ENCODE measurements at places on chromosomes 13 and 19.

DNA sequence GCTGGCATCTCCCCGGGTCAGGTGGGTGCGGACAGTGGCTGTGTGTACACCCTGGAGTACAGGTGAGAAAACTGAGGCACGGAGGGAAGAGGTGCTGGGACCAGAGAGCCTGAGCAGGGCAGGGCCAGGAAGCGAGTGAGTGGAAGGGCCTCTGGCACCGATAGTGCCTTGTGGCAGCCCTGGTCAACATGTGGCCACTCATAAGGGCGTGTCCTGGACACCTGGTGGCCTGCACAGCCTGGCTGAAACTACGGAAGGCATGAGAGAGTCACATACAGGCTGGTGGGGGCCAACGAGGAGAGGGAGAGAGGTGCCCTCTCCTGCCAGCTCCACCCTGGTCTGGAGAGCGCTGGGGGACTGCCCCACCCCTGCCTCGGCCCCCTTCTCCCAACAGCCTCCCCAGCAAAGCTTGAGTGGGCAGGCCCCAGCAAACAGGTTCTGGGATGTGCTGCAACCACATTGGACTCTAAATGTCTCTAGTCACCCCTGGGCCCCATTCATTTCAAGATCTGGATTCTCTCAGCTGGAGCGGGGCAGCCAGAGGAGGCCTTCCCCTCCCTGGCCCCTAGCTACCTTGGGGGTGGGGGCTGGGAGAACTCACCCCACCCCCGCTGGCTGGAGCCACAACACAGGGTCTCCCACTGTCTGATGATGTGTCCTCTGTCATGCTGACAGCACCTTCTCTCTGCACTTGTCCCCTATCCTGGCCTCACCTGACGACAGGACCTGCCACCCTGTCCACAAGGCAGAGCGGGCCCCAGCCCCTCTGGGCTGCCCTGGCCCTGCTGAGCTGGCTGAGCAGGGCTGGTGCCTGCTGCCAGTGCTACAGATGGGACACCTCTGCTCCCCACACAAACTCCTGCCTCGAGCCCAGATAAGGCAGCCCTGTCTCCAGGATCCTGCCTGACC lies 5.8 kb downstream of the CBARP start:
- DNase-seq: no peak

GRCh38 chr13:45297456-45298205 lies 43.4 kb downstream of the TPT1 start:
- no peak for DNase-seq

GRCh38 chr19:6092329-6093286 lies 17.7 kb downstream of the RFX2 start:
- no peak for DNase-seq

GRCh38 chr19:14530506-14530905 lies 1.1 kb downstream of the TECR start:
- no peak for DNase-seq

DNA sequence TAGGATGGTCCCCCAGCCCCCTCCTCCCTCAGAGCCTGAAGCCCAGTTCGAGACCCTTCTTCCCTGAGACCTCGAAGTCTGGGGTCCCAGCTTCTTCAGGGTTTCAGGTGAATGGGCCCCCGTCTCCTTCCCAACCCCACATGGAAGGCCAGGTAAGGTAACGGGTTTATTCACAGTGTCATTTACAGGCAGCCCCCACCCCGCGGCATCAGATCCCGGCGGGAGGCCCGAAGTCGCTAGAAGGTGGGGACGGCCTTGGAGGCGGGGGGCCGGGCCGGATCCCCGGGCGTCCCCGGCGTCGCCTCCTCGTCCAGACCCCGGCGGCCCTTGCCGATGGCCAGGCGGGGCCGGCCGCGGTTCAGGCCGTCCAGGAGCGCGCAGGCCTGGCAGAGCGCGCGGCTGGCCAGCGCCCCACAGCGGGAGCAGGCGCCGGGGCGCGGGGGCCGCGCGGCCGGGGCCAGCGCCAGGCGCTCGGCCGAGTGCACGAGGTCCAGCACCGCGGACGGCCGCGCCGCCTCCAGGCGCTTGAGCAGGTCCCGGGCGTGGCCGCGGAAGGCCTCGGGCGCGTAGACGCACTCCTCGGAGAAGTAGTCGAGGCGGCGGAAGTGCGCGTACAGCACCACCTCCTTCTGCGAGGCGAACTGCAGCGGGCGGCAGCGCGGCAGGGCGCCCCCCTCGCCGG lies 9.7 kb downstream of the CTU1 start:
- peak; percentile 42 for DNase-seq

DNA sequence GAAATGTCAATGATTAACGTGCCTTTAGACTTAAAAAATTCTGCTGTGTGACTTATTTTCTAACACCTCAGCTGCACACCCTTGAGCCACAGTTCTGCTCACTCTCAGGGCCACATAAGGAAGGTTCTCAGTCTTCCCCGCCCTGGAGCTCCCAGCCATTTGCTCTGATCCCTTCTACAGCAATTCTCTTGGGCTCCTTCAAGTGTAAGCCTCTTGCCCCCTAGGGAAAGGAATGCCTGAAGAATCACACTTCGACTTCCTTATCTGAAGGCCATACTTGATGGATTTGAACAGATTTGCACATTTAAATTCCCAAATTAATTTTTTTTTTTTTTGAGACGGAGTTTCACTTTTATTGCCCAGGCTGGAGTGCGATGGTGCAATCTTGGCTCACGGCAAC lies 44.2 kb downstream of the RASA3 start:
- DNase-seq: no peak

DNA sequence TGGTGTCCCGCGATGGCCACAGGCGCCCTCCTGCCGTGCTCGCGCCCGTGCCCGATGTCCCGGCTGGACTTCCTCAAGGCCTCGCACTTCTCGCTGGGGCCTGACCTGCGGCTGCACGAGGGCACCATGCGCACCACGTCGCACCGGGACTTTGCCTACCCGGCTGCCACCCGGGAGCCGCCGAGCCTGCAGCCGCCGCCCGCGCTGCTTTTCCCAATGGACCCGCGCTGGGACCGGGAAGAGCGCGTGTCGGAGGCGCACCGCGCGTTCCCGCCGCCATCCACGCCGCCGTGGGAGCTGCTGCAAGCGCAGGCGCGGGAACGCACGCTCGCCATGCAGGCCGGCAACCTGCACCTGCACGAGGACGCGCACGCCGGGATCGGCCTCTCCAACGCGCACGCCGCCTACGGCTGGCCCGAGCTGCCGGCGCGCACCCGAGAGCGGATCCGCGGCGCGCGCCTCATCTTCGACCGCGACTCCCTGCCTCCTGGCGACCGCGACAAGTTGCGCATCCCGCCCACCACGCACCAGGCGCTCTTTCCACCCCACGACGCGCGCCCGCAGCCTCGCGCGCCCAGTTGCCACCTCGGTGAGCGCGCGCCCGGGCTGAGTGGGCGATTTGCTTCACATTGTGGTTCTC lies 12.1 kb upstream of the PEX11G start:
- DNase-seq: no peak

- peak; percentile 44 for DNase-seq
Measured at GRCh38 chr19:10086591-10087192, 575 bp downstream of the SHFL start.

- DNase-seq: no peak
Measured at GRCh38 chr19:29842471-29843179, 30.8 kb downstream of the CCNE1 start.

- no peak for DNase-seq
Measured at GRCh38 chr13:98467263-98467985, 109.5 kb downstream of the STK24 start.

- no peak for DNase-seq
Measured at GRCh38 chr19:23286477-23286876, 36.3 kb upstream of the ZNF724 start.

DNA sequence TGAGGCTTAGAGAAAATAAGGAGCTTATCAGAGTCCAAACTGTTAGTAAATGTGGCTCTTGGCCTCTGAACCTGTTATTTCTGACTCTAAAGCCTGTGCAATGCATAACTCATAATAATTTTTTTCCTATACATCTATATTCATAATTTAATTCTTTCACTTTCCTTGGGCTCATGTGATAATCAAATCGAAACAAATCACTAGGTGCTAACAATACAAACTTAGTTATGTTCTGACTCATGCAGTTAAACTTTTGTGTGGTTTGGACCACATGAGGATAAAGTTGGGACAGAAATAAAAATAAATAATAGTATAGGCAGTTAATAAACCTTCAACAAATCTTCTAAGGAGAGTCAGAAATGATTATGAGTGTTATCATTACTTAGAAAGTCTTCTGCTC lies 1629.0 kb downstream of the OLFM4 start:
- DNase-seq: no peak

- DNase-seq: no peak
Measured at GRCh38 chr19:31254180-31254551, 95.1 kb downstream of the TSHZ3 start.

DNA sequence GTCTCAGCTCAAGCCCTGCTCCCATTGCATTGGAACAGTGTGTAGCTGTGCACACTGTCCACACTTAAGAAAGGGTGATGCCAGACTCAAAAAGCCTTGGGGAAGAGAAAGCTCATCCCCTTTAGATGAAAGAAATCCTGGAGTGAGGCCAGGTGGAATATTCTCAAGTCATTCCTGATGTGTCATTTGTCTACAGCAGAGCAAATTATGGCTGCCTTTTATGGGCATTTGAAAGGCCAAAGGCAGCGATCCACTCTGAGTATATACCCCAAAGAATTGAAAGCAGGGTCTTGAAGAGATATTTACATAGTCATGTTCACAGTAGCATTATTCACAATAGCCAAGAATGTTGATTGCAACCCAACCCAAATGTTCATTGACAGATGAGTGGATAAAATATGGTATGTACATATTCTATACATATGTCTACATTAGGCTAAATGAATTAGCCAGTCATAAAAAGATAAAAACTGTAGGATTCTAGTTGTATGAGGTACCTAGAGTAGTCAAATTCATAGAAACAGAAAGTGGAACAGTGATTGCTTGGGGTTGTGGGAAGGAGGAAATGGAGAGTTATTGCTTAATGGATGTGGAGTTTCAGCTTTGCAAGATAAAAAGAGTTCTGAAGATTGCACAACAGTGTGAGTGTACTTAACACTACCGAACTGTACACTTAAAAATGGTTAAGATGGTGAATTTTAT lies 214.9 kb downstream of the KCNRG start:
- peak; percentile 36 for DNase-seq

DNA sequence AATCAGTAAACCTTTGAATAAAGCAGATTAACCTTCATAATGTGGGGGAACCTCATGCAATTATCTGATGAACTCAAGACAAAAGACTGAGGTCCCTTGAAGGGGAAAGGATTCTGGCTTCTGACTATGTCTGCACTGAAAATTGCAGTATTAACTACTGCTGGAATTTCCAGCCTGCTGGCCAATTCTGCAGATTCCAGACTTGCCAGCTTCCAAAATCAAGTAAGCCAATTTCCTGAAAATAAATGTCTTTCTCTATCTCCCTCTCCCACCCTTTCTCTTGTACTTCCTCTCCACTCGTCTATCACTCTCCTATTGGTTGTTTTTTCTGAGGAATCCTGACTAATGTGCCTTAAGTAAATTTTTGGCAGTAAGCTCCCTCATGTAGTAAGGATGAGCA lies 1479.9 kb upstream of the PRR20A start:
- no peak for DNase-seq

GRCh38 chr19:23776507-23777205 lies 18.0 kb upstream of the ZNF681 start:
- DNase-seq: peak; percentile 18

- no peak for DNase-seq
Measured at GRCh38 chr13:34256236-34256635, 438.3 kb downstream of the RFC3 start.

DNA sequence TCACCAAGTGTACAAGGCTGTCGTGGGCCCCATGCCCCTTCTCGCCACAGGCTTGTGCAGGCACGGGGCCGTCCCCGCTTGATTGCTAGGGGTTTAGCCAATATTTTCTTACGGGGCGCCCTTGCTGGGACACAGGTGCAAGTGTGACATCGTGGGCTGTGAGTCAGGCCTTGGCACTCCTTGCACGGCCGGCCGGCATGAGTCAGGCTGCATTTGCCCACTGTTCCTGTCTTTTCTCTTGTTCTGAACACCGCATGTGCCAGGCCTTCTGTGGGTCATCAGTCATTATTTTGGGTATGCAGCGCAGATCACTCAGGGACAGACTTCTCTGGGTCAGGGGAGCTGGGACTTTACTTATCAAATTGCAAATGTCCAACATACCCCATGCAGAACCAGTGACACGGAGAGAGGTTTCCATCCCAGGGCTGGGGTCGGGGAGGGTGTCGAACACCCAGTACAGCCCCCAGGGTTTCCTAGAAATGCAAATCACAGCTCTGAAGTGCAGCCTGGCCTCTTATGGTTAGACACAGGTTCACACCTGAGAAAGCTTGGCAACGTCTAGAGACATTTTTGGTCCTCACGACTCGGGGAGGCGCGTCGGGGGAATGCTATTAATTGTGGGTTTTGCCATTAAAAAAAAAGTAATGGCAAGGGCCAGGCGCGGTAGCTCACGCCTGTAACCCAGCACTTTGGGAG lies 22.5 kb upstream of the KLF2 start:
- no peak for DNase-seq

- no peak for DNase-seq
Measured at GRCh38 chr19:10018786-10019185, 5.5 kb downstream of the RDH8 start.

DNA sequence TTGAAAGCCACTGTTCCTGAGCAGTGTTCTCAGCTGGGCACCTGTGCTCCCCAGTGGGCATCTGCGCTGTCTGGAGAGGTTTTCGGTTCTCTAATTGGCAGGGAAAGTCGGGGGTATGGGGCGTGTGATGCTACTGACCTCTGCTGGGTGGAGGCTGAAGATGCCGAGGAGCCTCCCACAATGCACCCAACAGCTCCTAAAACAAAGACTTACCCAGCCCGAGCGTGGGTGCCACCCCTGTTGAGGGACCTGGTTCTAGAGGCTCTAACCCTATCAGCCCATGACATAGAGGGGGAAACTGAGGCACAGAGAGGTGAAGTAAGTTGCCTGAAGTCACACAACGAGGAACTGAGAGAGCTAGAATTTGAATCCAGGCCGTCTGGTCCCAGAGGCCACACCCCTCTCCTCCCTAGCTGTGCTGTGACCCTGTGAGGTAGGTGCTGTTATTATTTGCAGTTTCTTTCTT lies 2.3 kb downstream of the SPACA4 start:
- DNase-seq: peak; percentile 75

DNA sequence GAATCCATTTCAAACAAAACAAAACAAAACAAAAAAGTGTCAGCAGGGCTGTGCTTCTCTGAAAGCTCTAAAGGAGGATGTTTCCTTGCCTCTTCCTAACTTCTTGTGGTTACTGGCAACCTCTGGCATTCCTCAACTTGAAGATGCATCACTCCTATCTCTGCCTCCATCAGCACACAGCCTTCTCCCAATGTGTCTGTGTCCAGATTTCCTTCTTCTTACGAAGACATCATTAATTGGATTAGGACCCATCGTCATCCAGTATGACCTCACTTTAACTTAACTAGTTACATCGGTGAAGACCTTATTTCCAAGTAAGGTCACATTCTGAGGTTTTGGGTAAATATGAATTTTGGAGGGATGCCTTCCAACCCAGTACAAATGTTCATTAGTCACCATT lies 33.8 kb upstream of the GTF2F2 start:
- DNase-seq: no peak

- peak; percentile 85 for DNase-seq
Measured at GRCh38 chr19:2171349-2172145, 7.8 kb downstream of the DOT1L start.

- DNase-seq: peak; percentile 67
Measured at GRCh38 chr19:55640577-55641425, at the start of gene ZNF580. Gene ZNF580 (plus strand): TSS chr19:55641002. CDS start chr19:55642509, 1,507 bp downstream.

GRCh38 chr13:50989476-50989875 lies 79.9 kb downstream of the RNASEH2B start:
- no peak for DNase-seq

Data from CD4-positive, alpha-beta T cell treated with Interleukin-17A for 1 hour (primary cell).